ENCODE measurements at places on chromosomes 13 and 19. TPM values are rescaled to one million over a fixed set of nuclear protein-coding genes. Genes with fewer than 3 reads are reported as not detected.

Gene MYH14
- not detected for total RNA-seq

Gene AP1M2
- total RNA-seq, result not detected

Gene ZNF808
- 28.3 TPM for total RNA-seq

Gene PROZ
- total RNA-seq, result not detected

Gene GFY
- not detected for total RNA-seq

Gene ZMYM2
- 58.1 TPM for total RNA-seq

Gene KLK2
- total RNA-seq, result not detected

Gene ADPRHL1
- total RNA-seq, result under 0.01 TPM

Gene PRRG2
- total RNA-seq, result 1.4 TPM

Gene SMIM17
- not detected for total RNA-seq

Gene KLK3
- total RNA-seq, result not detected

Gene SERTAD3
- 19.8 TPM for total RNA-seq

Gene C13orf42
- total RNA-seq, result not detected

Gene SNRNP70
- 126 TPM for total RNA-seq

Gene RUVBL2
- total RNA-seq, result 391 TPM

Gene PSG1
- total RNA-seq, result not detected

Gene GDF15
- total RNA-seq, result 126 TPM

Gene ZNF575
- total RNA-seq, result not detected

Gene NCCRP1
- not detected for total RNA-seq

Gene ELSPBP1
- total RNA-seq, result not detected

Gene MYO9B
- total RNA-seq, result 34.2 TPM

Gene SYT3
- under 0.01 TPM for total RNA-seq

Gene ZNF331
- total RNA-seq, result 5.5 TPM

Gene ZNF441
- total RNA-seq, result 4.5 TPM

Gene ZNF766
- total RNA-seq, result 9.4 TPM

Gene TLE6
- 7.1 TPM for total RNA-seq

Gene IZUMO1
- total RNA-seq, result 0.32 TPM

Gene MBOAT7
- total RNA-seq, result 83.9 TPM

Gene CBARP
- total RNA-seq, result 2.6 TPM

Gene TNFAIP8L1
- total RNA-seq, result 26.9 TPM

Gene URAD
- total RNA-seq, result not detected

Gene SIGLEC5
- total RNA-seq, result not detected

Gene CACNG6
- 2.6 TPM for total RNA-seq

Gene TSPAN16
- not detected for total RNA-seq

Gene ZIK1
- total RNA-seq, result 1.6 TPM

Gene ARGLU1
- 90.3 TPM for total RNA-seq

Gene KANK2
- total RNA-seq, result 59.4 TPM

Gene KLHL1
- not detected for total RNA-seq

Gene KLF1
- total RNA-seq, result under 0.01 TPM

Gene PIN1
- 128 TPM for total RNA-seq

Gene ZNF649
- total RNA-seq, result 6.8 TPM

Gene FFAR1
- not detected for total RNA-seq

Gene LRRC25
- not detected for total RNA-seq

Gene TSKS
- not detected for total RNA-seq

Gene ZNF208
- not detected for total RNA-seq

Gene S1PR5
- not detected for total RNA-seq

Gene ZNF382
- 9.4 TPM for total RNA-seq

Gene EFNA2
- total RNA-seq, result 0.97 TPM

Gene CNOT3
- total RNA-seq, result 9.3 TPM

Gene GSX1
- not detected for total RNA-seq

Gene MPND
- total RNA-seq, result 8.8 TPM

Gene FLT1
- 328 TPM for total RNA-seq

Gene XRCC1
- total RNA-seq, result 16.2 TPM

Gene N4BP2L2
- 58.8 TPM for total RNA-seq

Gene C1QTNF9B
- not detected for total RNA-seq
